CD4-positive, alpha-beta T cell treated with Interleukin-17A for 1 hour (primary cell): ENCODE measurements at places on chromosomes 4 and X.

- DNase-seq = peak; percentile 20
Observed at GRCh38 chrX:39874202-39874816, 223.4 kb downstream of the BCOR start.

DNA sequence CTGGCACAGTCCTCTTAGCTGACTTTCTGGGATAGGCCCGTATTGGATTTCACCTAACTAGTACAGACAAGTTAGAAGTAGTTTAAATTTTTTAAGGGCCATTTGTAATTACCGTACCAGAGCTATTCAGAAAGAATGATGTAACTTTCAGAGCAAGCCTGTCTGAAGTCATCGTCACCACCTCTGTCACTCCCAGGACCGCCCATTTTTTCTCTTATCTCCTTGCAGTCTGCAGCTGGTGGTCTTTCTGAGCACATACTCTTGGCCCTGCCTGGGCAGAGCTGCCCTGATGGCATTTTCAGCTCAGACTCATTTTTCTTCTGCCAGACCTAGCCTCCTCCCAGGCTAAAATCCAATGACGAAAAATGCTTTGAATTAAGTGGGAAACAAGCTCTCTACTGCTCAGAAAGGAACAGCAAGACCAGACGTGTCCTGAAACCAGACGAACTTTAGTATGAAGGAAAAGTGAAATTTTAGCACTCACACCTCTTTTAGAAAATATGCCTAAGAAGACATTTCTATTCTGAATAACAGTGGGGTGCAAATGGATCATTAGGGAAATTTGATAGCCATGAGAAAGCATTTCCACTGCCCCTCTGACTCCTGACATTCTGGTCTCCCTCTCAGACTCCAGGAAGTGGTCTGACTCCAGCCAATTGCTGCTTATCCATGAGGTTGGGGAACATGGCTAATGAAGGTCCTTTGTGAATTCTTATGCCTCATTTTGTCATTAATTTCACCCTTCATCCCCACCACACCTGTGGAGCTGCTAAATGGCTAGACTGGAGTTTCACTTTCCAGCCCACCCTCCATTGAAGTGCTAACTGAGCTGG, 162.4 kb upstream of the GYPA start:
- DNase-seq = no peak

- DNase-seq = peak; percentile 37
Observed at GRCh38 chrX:154541896-154542722, 4.5 kb downstream of the G6PD start.

DNA sequence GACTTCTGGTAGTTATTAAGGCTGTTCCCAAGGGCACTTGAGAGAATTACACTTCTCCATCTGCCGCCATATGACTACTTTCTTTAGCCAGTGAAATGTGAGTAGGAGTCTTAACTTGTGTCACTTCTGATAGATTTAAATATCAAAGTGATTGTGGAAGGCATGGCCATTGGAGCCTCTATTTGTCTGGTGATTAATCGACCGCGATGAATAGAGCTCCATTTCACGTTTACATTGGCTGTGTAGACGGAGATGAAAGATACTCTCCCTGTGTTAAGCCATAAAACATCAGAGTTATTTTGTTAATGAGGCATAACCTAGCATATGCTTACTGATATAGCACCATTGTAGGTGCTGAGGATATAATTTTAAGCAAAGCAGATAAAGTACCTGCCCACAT, 852.4 kb downstream of the CCSER1 start:
- DNase-seq = no peak

- no peak for DNase-seq
Observed at GRCh38 chrX:53984895-53985294, 59.4 kb downstream of the PHF8 start.

DNA sequence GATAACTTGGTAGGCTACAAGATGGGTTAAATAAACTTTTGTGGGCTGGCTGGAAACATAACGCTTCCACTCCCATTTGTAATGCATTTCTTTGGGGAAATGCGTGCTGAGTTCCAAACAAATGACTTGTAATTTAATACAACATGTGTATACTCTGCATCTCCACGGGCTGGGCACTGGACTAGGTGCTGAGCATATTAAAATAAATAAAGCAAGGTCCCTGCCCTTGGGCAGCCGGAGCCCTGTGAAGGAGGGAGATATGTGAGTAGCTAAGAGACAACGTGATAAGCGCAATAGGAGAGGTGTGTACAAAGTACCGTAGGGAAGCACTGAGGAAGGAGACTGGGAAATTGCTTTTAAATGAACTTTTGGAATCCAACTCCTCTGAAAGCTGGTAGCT, 147.2 kb upstream of the RBPJ start:
- no peak for DNase-seq

DNA sequence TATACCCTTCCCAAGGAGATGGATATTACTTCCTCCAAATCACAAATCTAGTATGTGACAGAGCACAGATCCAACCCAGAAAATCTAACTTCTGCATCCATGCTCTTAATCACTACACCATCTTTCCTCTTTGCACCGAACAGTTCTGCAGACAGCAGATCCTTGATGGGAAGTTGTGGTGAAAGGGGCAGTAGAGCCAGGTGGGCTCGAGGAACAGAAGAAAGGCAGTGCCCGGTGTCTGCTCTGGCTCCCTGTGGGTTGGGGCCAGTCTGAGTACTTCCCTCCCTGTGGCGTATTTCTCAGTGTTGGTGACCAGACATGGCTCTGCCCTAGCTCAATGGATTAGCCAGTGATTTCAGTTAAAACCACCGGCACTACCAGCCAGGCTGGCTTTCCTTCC, 15.3 kb downstream of the HOPX start:
- DNase-seq = no peak

DNA sequence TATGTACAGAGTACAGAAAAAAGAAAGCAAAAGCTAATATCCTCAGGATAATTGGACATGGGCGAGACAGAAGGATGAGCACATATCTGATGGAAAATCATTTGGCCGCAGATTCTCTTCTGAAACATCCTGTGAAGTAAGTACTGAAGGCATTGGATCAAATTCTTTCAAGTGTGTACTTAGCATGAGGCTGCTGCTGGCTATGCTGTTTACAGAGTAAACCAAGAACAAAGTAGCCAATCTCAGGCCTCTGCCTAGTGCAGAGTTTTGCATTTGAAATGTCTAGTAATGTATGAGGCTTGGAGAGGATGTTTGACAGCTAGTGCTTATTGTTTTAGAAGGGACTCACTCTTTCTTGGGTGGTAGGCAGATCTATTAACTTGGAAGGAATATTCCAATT, 128.5 kb downstream of the MAGEC2 start:
- DNase-seq = no peak

DNA sequence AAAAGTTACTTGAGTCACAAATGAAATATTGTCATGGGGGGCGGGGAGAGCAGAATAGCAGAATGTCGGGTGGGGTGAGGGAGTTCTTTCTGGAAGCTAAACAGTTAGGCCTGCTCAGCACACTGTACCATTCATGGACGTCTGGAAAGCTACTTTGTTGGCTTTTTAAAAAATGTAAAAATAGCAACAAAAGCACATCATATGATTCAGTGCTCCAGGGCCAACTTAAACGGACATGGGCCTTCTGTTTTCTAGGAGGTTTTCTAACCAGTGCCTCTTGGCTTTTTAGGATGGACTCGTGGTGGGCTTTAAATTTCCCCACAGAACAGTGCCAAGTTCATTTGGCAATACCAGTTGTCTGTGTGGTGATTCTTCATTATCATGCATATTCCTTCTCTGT, 57.4 kb upstream of the CLCN4 start:
- no peak for DNase-seq
